Thoracic aorta (tissue), 2 donors: ENCODE measurements at places on chromosomes 2 and 18.

- no peaks in the 10 kb centered on the region for H3K36me3 ChIP-seq
- DNase-seq = no peak
- no peak overlapping the region for H3K27ac ChIP-seq
- H3K4me1 ChIP-seq = no peaks in the 10 kb centered on the region
These were observed 10.5 kb downstream of the CNGA3 start for GRCh38 chr2:98356729-98357128.

GRCh38 chr2:40213619-40214018 lies 238.3 kb downstream of the SLC8A1 start:
- H3K36me3 ChIP-seq = no peaks in the 10 kb centered on the region
- peaks cover 1% of the 10 kb centered on the region for H3K4me1 ChIP-seq
- H3K27me3 ChIP-seq = no peaks in the 10 kb centered on the region

GRCh38 chr18:11980163-11980493 lies 1.2 kb upstream of the IMPA2 start:
- H3K27me3 ChIP-seq = no peaks in the 10 kb centered on the region
- no peaks in the 10 kb centered on the region for H3K36me3 ChIP-seq
- H3K4me3 ChIP-seq = peak overlapping the region; percentile 79
- peak overlapping the region; percentile 81 for H3K27ac ChIP-seq
- DNase-seq = no peak

GRCh38 chr18:77088963-77089722 lies 43.4 kb downstream of the MBP start:
- no peaks in the 10 kb centered on the region for H3K36me3 ChIP-seq
- H3K4me1 ChIP-seq = peaks cover 52% of the 10 kb centered on the region
- H3K27ac ChIP-seq = no peak overlapping the region
- H3K4me3 ChIP-seq = no peak overlapping the region

- peaks cover 28% of the 10 kb centered on the region for H3K27me3 ChIP-seq
- no peak overlapping the region for H3K27ac ChIP-seq
- no peak overlapping the region for H3K4me3 ChIP-seq
- peaks cover 15% of the 10 kb centered on the region for H3K4me1 ChIP-seq
These were observed 15.3 kb downstream of the WNT10A start for GRCh38 chr2:218895759-218896500.

DNA sequence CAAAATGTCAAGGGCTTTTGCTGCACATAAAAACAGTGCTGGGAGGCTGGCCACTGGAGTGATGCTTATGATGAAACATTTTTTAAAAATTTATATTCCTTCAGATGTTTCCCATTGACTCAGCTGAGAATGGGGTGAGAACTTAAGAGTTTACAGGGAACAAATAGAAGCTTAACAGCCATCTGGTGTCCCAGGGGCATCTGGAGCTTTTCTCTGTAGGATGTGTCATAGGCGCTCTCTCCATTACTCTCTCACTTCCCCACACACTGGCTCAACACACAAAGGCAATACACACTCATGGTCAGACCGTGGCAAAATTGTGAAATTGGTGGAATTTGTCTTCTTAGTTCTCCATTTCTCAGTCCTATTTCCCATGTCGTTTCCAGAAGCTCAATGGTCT lies 783.1 kb upstream of the LRRTM1 start:
- DNase-seq = no peak
- no peaks in the 10 kb centered on the region for H3K27me3 ChIP-seq
- H3K27ac ChIP-seq = no peak overlapping the region
- no peak overlapping the region for H3K4me3 ChIP-seq
- H3K36me3 ChIP-seq = no peaks in the 10 kb centered on the region

- no peaks in the 10 kb centered on the region for H3K36me3 ChIP-seq
- no peak overlapping the region for H3K4me3 ChIP-seq
- DNase-seq = no peak
These were observed 2.6 kb downstream of the ANKRD44 start for GRCh38 chr2:197307933-197308521.

DNA sequence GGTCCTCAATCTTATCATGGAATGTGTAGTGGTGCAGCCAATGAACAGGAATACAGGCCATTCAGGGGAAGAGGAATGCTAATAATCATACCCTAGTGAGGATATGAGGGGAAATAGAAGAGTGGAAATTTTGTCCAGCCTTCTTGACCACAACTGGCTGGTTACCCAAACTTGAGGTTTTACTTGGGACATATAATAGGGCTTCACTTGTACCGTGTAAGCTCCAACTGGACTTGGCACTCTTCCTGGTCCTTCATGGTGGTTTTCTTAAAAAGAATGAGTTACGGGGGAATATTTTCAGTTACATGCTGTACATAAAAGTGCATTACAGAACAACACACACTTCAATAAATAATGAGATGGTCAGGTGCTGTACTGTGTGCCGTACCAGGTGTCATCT lies 234.9 kb upstream of the RASGRP3 start:
- H3K36me3 ChIP-seq = no peaks in the 10 kb centered on the region
- no peak for DNase-seq
- peaks cover 7% of the 10 kb centered on the region for H3K4me1 ChIP-seq
- H3K4me3 ChIP-seq = no peak overlapping the region

- H3K27me3 ChIP-seq = no peaks in the 10 kb centered on the region
- no peaks in the 10 kb centered on the region for H3K36me3 ChIP-seq
- H3K4me1 ChIP-seq = no peaks in the 10 kb centered on the region
- DNase-seq = no peak
- no peak overlapping the region for H3K27ac ChIP-seq
These were observed 31.6 kb downstream of the THNSL2 start for GRCh38 chr2:88201811-88202169.

DNA sequence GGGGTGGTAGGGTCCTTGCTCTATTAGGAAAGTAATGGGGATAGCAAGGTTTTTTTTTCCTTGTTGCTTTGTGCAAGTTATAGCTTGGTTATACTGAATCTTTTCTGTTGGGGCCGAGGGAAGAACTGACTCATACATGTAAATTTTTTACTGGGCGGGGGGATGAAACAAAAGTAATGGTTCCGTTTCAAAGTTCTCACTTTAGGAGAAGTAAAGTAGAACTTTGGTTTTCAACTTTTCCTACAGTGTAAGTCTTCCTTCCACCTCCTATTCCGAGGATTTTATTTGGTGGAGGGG lies 1.1 kb downstream of the AFTPH start:
- H3K36me3 ChIP-seq = no peaks in the 10 kb centered on the region
- no peaks in the 10 kb centered on the region for H3K4me1 ChIP-seq
- peak overlapping the region; percentile 86 for H3K27ac ChIP-seq
- DNase-seq = no peak
- H3K27me3 ChIP-seq = no peaks in the 10 kb centered on the region
- peak overlapping the region; percentile 95 for H3K4me3 ChIP-seq

- H3K4me3 ChIP-seq = no peak overlapping the region
- H3K27me3 ChIP-seq = no peaks in the 10 kb centered on the region
- peaks cover 32% of the 10 kb centered on the region for H3K4me1 ChIP-seq
- no peak for DNase-seq
- no peaks in the 10 kb centered on the region for H3K36me3 ChIP-seq
These were observed 994 bp downstream of the KLHL41 start for GRCh38 chr2:169510496-169510895.

DNA sequence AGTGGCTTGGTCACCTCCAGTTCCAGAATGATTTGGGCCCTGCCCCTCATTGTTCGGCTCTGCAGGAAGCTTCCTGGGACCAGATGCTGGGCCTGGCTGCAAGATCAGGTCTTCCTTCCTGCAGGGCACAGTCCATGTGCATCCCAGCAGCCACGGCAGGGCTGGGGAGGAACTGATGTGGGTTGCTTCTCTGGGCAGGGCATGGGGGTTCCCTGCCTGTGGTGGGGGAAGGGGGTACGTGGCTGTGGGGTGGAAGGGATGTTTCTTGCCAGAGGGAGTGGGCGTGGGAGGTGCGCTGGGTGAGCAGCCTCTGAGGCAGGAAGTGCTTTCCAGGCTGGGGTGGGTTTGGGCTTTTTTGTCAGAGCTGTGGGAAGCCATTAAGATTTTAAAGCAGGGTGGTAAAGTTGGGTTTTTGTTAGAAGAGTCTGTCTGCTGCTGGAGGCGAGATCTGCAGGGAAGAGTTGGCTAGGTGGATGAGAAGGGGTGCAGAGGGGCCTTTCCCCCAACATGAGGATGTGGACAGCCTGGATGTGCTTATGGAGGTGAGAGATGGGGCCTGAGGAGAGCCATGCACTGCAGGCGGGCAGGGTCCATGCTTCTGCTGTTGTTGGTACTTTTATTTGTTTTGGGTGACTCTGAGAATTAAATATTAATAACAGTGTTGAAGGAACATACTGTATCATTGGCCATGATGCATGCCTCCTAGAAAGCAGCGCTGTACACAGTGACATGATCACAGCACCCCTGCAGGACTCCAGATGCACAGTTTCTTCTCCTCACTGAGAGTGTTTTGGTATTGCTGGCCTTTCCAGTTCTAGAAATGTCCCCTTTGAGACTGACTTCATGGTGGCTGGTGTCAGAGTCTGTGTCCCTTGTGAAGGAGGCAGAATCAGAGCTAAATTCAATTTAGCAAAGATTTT lies 45.3 kb downstream of the DGKD start:
- H3K27me3 ChIP-seq = no peaks in the 10 kb centered on the region
- H3K27ac ChIP-seq = no peak overlapping the region
- DNase-seq = no peak
- no peaks in the 10 kb centered on the region for H3K4me1 ChIP-seq
- H3K4me3 ChIP-seq = no peak overlapping the region
- no peaks in the 10 kb centered on the region for H3K36me3 ChIP-seq

- no peaks in the 10 kb centered on the region for H3K36me3 ChIP-seq
- H3K27ac ChIP-seq = no peak overlapping the region
- no peaks in the 10 kb centered on the region for H3K27me3 ChIP-seq
- no peak overlapping the region for H3K4me3 ChIP-seq
These were observed 217.6 kb downstream of the NDUFA10 start for GRCh38 chr2:239807568-239807967.

DNA sequence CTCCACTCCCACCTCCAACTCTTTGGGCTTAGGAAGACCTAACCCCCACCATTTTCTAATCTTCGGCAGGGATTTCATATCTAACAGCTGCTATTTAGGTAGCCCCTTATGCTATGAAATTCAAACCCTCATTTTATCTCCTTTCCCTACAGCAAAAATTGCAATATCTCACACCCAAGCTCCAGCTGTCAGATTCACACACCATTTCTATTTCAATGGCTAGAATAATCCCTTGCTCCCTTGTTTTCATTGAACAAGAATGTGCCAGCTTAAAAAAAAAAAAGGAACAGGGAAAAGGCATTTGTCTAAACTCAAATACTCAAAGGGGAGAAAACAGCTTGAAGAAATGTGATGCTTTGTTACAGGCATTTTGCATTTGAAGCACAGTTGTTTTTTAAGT lies 850.6 kb upstream of the ACVR2A start:
- no peak for DNase-seq
- no peak overlapping the region for H3K4me3 ChIP-seq
- no peaks in the 10 kb centered on the region for H3K4me1 ChIP-seq
- no peaks in the 10 kb centered on the region for H3K27me3 ChIP-seq
- no peak overlapping the region for H3K27ac ChIP-seq

DNA sequence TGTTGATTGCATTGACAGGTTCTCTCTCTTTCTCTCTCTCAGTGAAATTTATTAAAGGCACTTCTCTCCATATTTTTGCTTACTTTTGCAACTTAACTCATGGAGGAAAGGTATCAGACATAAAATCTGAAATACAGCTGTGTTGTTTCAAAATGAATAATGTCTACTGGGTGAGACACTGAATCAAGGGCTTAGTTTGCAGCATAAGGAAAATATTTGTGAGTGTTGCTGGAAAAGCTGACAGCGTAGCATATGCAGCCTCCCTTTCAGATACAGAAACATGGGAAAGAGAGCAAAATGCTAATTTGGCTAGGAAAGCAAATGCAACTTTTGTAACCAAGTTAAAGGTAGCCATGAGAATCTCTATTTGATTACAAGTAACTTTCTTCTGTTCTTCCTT lies 81.5 kb upstream of the COL3A1 start:
- peak overlapping the region; percentile 24 for H3K4me3 ChIP-seq
- H3K36me3 ChIP-seq = no peaks in the 10 kb centered on the region
- peaks cover 9% of the 10 kb centered on the region for H3K4me1 ChIP-seq

DNA sequence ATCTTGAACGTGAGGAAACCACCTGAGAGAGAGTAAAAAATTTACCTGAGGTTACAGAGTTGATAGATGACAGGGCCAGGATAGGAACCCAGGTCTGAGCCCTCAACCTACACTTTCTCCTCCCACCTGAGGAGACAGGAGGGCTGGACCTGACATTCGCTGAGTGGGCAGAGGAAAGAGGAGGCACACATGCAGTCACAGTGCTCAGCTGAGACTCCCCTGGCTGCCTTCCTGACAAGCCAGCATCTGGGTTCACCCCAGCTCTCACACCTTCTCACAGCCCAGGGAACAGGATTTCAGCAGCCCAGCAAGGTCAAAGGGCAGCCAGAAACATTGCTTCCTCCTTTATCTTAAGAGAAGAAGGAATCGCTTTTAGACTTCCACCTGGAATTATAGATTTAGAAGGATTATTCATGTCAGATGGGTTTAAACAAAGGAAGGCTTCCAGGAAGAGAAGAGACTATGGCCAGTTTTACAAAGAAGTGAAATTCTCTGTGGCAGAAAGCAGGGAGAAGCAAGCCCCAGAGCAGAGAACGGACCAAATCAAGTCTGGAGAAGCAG lies 18.1 kb upstream of the PKDCC start:
- no peak overlapping the region for H3K4me3 ChIP-seq
- H3K4me1 ChIP-seq = peaks cover 13% of the 10 kb centered on the region

GRCh38 chr2:215868846-215869543 lies 144.4 kb downstream of the MREG start:
- H3K27me3 ChIP-seq = no peaks in the 10 kb centered on the region
- no peak overlapping the region for H3K27ac ChIP-seq
- no peaks in the 10 kb centered on the region for H3K4me1 ChIP-seq
- DNase-seq = no peak
- H3K36me3 ChIP-seq = no peaks in the 10 kb centered on the region

- no peak for DNase-seq
- no peak overlapping the region for H3K27ac ChIP-seq
- no peaks in the 10 kb centered on the region for H3K27me3 ChIP-seq
- H3K4me1 ChIP-seq = no peaks in the 10 kb centered on the region
These were observed 7.9 kb upstream of the ZNF407 start for GRCh38 chr18:74589811-74590210.

- DNase-seq = no peak
- H3K27me3 ChIP-seq = no peaks in the 10 kb centered on the region
- no peaks in the 10 kb centered on the region for H3K4me1 ChIP-seq
- H3K36me3 ChIP-seq = no peaks in the 10 kb centered on the region
- no peak overlapping the region for H3K27ac ChIP-seq
- no peak overlapping the region for H3K4me3 ChIP-seq
These were observed 8.6 kb upstream of the RPL37A start for GRCh38 chr2:216490061-216490460.

- peaks cover 57% of the 10 kb centered on the region for H3K4me1 ChIP-seq
- no peak overlapping the region for H3K4me3 ChIP-seq
- DNase-seq = no peak
- peak overlapping the region; percentile 71 for H3K27ac ChIP-seq
- no peaks in the 10 kb centered on the region for H3K36me3 ChIP-seq
These were observed 58.1 kb upstream of the FOSL2 start for GRCh38 chr2:28334527-28334894.

- H3K36me3 ChIP-seq = no peaks in the 10 kb centered on the region
- H3K27me3 ChIP-seq = no peaks in the 10 kb centered on the region
- peak; percentile 57 for DNase-seq
- H3K4me3 ChIP-seq = peak overlapping the region; percentile 1
These were observed 68.9 kb upstream of the EFEMP1 start for GRCh38 chr2:55992455-55992854.

GRCh38 chr2:192196421-192197194 lies 1.9 kb upstream of the TMEFF2 start:
- H3K36me3 ChIP-seq = no peaks in the 10 kb centered on the region
- peak overlapping the region; percentile 65 for H3K4me3 ChIP-seq
- DNase-seq = no peak
- H3K27me3 ChIP-seq = peaks cover 8% of the 10 kb centered on the region
